T-helper 2 cell treated with Interferon-gamma antibody and Interleukin-4, amounts not matched to agents 5 μg/mL and 100 μg/mL, for 36 hours (primary cell): ENCODE measurements at places on chromosomes 16 and 17.
A peak's percentile ranks its signal among the peaks of the same experiment; 100 is the strongest.

- no peak for DNase-seq
Observed at GRCh38 chr16:71406724-71407123, 35.1 kb downstream of the TLE7 start.

GRCh38 chr16:49520492-49521038, 147.0 kb downstream of the C16orf78 start:
- no peak for DNase-seq

DNA sequence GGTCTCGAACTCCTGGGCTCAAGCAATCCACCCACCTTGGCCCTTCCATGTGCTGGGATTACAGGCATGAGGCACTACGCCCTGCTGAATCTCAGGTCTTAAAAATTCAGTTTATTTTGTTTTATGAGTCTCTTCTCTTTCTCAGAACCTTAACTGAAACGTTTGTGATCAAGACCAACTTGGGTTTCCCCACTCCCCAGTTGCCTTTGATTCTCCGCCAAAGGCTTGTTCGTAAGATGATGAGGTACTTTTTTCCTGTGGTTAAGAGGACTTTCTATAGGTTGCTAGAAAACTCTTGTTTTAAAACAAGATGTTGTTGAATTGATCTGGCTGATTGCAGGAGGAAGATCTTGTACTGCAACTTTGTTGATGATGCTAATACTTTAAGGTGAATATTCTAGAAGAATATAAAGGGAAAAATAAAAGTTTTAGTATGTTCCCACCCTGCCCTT, 11.7 kb downstream of the ABCC1 start:
- peak; percentile 80 for DNase-seq

DNA sequence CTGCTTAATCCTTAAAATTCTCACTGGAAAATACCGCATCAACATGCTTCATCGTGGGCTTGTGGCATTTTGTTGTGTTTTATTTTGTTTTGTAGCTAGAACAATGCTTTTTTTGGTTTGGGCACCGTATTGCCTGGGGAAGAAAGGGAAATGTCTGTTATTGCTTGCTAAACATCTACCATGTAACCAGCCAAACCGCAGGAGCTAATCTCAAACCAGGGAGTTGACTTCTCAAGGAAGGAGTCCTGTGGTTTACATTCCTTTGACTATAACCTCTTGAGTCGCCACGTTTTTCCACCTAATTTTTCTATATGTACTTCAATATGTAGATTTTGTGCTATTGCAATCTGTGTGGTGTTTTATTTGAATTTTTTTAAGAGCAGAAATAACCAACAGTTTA, 593.5 kb upstream of the SOX9 start:
- no peak for DNase-seq

GRCh38 chr17:74565126-74565525, 2.2 kb downstream of the CD300H start:
- DNase-seq, result no peak

GRCh38 chr17:17391668-17392370, 85.0 kb upstream of the MED9 start:
- DNase-seq, result peak; percentile 36

DNA sequence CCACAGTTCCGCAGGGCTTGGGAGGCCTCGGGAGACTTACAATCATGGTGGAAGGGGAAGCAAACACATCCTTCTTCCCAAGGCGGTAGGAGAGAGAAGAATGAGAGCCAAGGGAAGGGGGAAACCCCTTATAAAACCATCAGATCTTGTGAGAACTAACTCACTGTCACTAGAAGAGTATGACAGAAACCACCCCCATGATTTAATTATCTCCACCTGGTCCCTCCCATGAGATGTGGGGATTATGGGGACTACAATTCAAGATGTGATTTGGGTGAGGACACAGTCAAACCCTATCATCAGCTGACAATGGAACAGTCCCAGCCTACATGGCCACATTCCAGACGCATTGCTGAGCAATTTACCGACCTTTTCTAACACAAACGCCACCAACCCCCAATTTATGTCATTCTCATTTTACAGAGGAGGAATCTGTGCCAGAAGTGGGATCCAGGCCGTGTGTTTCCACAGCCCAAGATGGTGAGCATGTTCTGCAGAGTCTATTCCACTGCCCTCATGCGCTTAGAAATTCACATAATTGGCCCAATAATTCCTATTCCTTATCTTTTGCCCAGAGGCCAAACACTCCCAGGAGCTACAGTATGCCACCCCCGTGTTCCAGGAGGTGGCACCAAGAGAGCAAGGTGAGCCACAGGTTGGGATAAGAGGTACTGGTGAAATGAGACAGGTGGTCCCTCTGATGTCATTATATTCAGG, 17.3 kb downstream of the MILR1 start:
- no peak for DNase-seq

- DNase-seq, result no peak
Observed at GRCh38 chr17:55962951-55963401, 190.3 kb upstream of the ANKFN1 start.

- no peak for DNase-seq
Observed at GRCh38 chr16:81535679-81536360, 91.2 kb downstream of the CMIP start.

DNA sequence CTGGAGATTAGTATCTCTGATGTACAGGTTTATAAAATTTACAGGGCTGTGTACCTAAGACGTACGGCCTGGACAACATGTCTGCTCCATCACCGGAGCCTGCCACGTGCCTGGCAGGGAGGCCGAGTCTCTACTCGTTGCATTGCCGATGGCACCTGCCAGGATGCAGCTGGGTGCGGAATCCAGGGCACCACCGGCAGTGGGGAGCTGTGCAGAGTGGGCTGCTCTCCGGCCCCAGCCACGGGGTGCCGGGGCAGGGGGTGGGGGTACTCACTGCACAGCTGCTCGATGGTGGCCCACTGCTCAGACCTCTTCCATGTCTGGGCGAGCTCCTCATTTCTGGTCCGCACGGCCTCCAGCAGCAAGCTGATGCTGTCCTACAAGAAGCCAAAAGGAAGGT, 13.1 kb upstream of the FAAP100 start:
- DNase-seq, result no peak

- DNase-seq, result peak; percentile 45
Observed at GRCh38 chr16:85902366-85903155, 3.6 kb downstream of the IRF8 start.

DNA sequence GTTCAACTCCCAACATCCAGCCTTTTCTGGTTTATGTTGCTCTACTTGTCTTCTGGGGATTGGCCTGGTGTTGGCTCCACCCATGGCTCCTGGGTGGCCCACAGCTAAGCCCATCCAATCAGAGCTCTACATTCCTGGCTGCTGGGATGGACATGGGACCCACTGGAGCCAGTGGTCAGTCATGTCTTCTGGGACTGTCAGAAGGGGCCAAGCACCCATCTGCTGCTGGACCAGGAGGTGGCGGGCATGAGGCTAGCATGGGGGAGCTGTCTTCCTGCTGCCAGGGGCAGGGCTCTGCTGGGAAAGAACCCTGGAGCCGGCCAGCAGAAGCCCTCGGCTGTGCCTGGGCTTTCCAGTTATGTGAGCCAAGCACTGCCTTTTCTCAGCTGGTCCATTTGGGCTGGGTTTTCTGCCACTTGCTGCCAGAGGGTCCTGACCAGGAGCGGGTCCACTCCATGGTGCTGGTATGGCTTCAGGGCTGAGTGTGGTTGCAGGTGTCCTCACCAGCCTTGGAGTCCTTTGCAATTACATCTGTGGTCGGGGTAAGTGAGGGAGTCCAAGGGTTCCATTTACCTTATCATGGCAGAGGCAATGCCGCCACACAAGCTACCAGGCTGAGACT, 17.4 kb upstream of the ZNF469 start:
- DNase-seq, result no peak

DNA sequence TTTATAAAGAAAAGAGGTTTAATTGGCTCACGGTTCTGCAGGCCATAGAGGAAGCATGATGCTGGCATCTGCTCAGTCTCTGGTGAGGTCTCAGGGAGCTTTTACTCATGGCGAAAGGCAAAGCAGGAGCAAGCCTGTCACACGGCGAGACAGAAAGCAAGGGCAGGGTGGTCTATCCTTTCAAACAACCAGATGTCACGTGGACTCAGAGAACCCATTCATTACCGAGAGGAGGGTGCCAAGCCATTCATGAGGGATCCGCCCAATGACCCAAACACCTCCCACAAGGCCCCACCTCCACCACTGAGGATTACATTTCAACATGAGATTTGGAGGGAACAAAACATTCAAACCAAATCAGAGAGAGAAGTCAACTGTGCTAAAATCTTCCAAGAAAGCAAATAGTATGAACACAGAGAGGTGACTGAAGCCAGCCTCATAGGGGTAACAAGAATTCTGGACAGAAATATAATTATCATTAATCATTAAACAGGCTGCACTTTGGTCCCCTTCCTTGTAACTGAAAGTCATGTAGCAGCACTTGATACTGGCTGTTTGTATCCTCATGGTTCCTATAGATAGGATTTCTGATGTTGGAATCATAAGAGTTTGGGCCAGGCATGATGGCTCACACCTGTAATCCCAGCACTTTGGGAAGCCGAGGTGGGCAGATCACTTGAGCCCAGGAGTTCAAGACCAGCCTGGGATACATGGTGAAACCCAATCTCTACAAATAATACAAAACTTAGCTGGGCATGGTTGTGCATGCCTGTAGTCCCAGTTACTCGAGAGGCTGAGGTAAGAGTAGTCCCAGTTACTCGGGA, 52.5 kb upstream of the B4GALNT2 start:
- no peak for DNase-seq

GRCh38 chr17:81440511-81441244, 45.4 kb downstream of the BAHCC1 start:
- no peak for DNase-seq

GRCh38 chr17:921161-921560, 58.4 kb downstream of the NXN start:
- DNase-seq, result no peak

DNA sequence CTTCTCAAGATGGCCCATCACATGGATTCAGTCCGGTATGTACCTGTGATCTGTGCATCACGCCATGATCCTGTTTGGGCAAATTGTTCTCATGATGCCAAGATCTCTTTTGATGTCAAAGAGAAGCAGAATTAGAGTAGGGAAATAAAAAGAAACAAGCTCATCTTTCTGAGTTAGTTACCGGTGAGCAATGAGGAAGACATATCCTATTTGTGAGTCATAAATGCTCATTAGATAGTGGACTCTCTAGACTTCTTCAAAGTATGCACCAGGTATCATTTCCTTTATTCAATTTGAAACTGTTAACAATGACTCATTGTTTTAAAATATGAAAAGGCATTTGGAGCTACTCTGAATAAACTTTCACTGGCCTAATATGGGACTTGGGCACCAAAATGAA, 8.0 kb upstream of the KRTAP4-12 start:
- no peak for DNase-seq

GRCh38 chr16:85055493-85056210, 28.1 kb downstream of the KIAA0513 start:
- DNase-seq, result peak; percentile 91

DNA sequence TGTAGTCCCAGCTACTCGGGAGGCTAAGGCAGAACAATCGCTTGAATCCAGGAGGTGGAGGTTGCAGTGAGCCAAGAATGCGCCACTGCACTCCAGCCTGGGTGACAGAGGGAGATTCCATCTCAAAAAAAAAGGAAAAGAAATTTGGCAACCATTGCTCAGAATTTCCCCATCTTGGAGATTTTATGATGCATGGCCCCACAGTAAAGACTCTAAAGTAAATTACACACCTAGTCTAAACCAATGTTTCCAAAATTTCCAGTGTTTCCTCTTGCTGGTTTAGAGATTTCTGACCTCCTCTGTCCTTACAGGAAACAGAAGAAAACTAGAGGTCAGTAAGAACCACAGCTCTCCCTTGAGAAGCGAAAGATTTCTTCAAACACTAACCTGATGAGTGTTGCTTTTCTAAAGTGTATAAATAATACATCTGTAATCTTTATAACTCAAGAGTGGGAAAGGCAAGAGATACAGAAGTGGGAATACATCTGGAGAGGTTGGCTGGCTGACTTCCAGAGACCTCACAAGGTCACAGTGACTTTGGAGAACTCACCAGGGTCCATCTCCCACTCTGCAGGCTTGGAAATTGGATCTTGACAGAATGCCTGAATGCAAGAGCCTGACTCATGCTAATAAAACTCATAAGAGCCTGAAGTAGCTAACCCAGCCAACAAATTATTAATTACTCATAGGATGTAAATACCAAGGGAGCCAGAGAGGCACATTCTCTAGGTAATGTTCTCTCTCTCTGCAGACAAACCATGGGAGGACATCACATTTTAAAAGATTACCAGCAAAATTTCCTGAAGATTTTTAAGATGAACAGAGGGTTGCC, 8.8 kb downstream of the ADAT1 start:
- no peak for DNase-seq

DNA sequence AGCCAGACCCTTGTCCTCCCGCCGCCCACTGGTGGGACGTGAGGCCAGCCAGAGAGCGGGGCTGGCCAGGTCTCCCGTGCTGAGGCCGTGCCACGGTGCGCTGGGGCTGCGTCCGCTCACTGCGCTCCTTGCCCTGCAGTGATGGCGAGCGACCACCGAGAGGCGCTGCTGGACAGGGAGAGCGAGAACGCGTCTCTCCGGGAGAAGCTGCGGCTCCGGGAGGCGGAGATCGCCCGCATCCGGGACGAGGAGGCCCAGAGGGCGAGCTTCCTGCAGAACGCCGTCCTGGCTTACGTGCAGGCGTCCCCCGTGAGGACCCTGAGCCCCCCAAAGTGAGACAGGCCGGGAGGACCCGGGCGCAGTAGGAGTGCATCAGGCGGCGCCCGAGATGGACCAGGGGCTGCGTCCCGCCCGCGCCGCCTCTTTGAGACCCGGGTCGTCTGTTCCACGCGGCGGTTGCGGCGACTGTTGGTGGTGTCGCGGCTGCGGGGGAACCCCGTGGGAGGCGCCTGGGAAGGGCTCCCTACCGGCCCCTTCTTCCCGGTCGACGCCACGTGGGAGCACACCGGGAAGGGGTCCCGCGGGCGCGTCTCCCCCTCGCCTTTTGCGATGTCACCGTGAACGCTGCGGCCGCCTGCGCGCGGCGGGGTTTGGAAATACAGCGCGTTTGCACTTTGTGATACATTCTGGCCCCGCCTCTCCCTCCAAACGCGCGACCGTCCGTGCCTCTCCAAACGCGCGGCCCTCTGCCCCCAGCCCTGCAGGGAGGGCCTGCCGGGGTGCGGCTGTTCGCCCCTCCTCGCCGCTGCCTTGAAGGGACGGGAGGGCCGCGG, 792 bp upstream of the RAC3 start:
- peak; percentile 85 for DNase-seq

- DNase-seq, result no peak
Observed at GRCh38 chr16:50458667-50459495, 89.3 kb upstream of the NKD1 start.

DNA sequence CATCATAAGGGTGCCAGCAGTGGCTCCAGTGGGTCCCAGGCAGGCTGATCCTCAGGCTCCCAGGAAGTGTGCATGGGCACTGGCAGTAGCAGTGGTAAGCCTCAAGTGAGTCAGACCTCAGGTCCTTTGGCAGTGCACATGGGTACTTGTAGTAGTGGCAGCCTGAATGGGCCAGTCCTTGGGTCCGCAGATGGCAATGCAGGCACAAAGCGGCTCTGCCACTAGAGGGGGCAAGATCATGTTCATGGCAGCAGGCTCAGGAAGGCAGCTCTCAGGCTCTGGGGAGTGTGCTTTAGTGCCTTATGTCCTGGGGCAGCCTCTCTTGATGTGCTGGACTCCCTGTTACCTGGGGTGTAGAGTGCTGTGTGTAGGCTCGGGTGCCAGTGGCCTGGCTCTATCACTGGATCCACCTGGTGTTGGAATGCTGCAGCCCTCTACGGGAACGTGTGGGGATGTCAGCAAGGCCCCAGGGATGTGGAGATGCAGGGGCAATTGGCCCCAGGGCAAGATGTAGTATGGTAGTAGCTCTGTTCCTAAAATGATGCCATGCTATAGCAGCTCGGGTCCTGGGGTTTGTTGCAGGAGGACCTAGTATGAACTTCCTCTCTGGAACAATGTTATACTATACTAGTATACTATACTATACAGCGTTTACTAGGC, 11.0 kb downstream of the ACSM3 start:
- DNase-seq, result peak; percentile 47

GRCh38 chr16:65124212-65124548, 2.3 kb upstream of the CDH11 start:
- DNase-seq, result no peak
